ENCODE measurements at places on chromosomes 5 and 9. TPM values are rescaled to one million over a fixed set of nuclear protein-coding genes. Genes with fewer than 3 reads are reported as not detected.

The PCDHB14 gene
- total RNA-seq, result 0.47 TPM

The C5orf58 gene
- total RNA-seq, result not detected

GRCh38 chr9:118568704-118569103 lies 800.5 kb downstream of the BRINP1 start:
- H3K4me1 ChIP-seq, result no peaks in the 10 kb centered on the region
- no peak for DNase-seq
- no peaks in the 10 kb centered on the region for H3K36me3 ChIP-seq
- H3K4me3 ChIP-seq, result no peak overlapping the region

DNA sequence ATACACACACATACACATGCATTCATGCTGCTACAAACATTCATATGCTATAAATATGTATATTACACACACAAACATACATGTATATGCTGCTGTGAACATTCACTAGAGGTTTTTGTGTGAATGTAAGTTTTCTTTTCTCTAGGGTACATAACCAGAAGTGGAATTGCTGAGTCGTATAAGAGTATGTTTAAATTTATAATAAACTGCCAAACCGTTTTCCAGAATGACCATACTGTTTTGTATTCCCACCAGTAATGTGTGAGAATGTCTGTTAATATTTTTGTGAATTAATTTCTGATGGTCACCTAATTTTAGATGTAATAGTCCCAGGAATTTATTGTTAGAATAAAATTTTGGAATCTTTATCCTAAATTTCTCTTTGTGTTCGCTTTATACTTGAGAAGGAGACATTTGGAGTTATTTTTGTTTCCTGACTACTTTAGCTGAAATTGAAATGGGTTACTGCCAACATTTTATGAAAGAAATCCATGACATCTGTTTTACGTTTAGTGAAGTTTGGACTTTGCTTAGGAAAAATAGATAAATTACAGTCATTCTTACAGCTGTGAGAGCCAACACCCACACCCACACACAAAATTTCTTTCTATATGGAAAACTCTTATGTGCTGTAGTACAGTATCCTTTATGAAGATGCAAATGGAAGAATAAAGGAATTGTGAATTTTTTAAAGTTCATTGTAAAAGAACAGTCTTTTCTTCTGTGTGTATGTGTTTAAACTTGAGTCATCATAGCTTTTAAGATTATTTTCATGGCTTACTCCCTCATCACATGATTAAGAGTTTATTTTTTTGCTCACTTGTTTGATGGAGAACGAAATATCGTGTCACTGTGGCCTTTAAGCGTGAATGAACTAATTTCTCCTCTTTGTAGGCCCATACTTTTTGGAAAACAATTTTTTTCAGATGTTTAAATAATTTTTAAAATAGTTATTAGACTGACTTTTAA lies 24.3 kb downstream of the CENPP start:
- no peaks in the 10 kb centered on the region for H3K36me3 ChIP-seq
- DNase-seq, result no peak
- no peaks in the 10 kb centered on the region for H3K4me1 ChIP-seq
- no peak overlapping the region for H3K4me3 ChIP-seq
- no peak overlapping the region for H3K27ac ChIP-seq

GRCh38 chr9:22354699-22355384 lies 91.8 kb upstream of the DMRTA1 start:
- H3K36me3 ChIP-seq, result no peaks in the 10 kb centered on the region
- no peak overlapping the region for H3K27ac ChIP-seq
- no peak overlapping the region for H3K4me3 ChIP-seq
- no peaks in the 10 kb centered on the region for H3K4me1 ChIP-seq
- DNase-seq, result no peak
- H3K27me3 ChIP-seq, result no peaks in the 10 kb centered on the region

GRCh38 chr5:150206098-150206778 lies 16.4 kb downstream of the SLC6A7 start:
- no peak overlapping the region for H3K4me3 ChIP-seq
- no peaks in the 10 kb centered on the region for H3K4me1 ChIP-seq
- H3K36me3 ChIP-seq, result no peaks in the 10 kb centered on the region
- DNase-seq, result no peak

The PGM5 gene
- total RNA-seq, result 8.5 TPM

The PCDHB3 gene
- total RNA-seq, result 0.09 TPM

GRCh38 chr5:172745838-172746237 lies 25.2 kb downstream of the DUSP1 start:
- DNase-seq, result no peak
- no peaks in the 10 kb centered on the region for H3K36me3 ChIP-seq
- no peaks in the 10 kb centered on the region for H3K4me1 ChIP-seq
- no peak overlapping the region for H3K27ac ChIP-seq
- no peak overlapping the region for H3K4me3 ChIP-seq

DNA sequence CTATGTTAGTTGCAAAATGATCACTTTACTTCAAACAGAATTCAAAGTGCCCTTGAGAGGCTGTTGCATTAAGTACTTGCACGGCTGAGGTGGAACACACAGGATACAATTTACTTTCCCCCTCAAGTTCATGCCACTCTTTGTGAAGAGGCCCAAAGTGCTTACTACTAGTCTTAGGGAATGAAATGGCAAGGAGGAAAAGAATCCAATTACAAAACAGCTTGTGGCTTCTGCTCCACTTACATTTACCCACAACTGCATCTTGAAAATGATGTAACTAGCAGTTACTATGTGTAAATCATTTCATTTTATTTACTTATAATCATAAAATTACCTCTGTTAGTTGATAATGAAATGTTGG lies 14.6 kb downstream of the FOXD1 start:
- H3K27me3 ChIP-seq, result peaks cover 12% of the 10 kb centered on the region
- H3K4me1 ChIP-seq, result peaks cover 13% of the 10 kb centered on the region
- DNase-seq, result no peak
- H3K36me3 ChIP-seq, result no peaks in the 10 kb centered on the region

The SHOC1 gene
- not detected for total RNA-seq

- no peaks in the 10 kb centered on the region for H3K27me3 ChIP-seq
- H3K27ac ChIP-seq, result no peak overlapping the region
- no peak overlapping the region for H3K4me3 ChIP-seq
- DNase-seq, result no peak
- no peaks in the 10 kb centered on the region for H3K36me3 ChIP-seq
Observed at GRCh38 chr5:131854134-131854533, 57.3 kb upstream of the FNIP1 start.

DNA sequence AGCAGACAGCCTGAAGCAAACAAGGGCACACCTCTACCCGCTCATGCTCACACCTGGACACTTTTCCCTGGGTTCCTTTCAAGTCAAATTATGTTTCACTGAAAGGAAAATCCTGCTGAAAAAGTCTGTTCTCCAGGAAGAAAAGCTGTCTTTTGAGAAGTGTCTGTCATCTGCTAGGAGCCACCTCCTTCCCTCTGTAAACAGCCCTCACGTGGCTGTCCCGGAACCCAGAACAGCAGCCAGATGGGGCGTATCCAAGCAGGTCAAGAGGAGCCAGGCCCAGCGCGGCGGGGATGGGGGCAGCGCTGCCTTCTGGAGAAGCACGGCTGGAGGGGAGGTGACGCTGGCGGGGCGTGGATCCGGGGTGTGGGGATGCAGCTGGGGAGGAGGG lies at the start of gene PNPLA7:
TSS of gene PNPLA7 (minus strand) at position 172 of the 391 bp plus-strand sequence. CDS start 205 bp downstream, outside the sequence.
- H3K27me3 ChIP-seq, result no peaks in the 10 kb centered on the region
- H3K4me3 ChIP-seq, result peak within 1 kb of the TSS; percentile 5
- peak within 1 kb of the TSS; percentile 77 for H3K27ac ChIP-seq
- no peaks in the 10 kb centered on the region for H3K36me3 ChIP-seq

GRCh38 chr9:78713614-78714405 lies 416.9 kb downstream of the PSAT1 start:
- no peak for DNase-seq
- H3K36me3 ChIP-seq, result no peaks in the 10 kb centered on the region
- H3K27me3 ChIP-seq, result no peaks in the 10 kb centered on the region
- H3K4me1 ChIP-seq, result no peaks in the 10 kb centered on the region
- no peak overlapping the region for H3K4me3 ChIP-seq

GRCh38 chr9:134245179-134245578 lies 80.8 kb upstream of the RNU6ATAC start:
- H3K36me3 ChIP-seq, result no peaks in the 10 kb centered on the region
- H3K27me3 ChIP-seq, result no peaks in the 10 kb centered on the region
- H3K27ac ChIP-seq, result no peak overlapping the region
- no peak for DNase-seq

DNA sequence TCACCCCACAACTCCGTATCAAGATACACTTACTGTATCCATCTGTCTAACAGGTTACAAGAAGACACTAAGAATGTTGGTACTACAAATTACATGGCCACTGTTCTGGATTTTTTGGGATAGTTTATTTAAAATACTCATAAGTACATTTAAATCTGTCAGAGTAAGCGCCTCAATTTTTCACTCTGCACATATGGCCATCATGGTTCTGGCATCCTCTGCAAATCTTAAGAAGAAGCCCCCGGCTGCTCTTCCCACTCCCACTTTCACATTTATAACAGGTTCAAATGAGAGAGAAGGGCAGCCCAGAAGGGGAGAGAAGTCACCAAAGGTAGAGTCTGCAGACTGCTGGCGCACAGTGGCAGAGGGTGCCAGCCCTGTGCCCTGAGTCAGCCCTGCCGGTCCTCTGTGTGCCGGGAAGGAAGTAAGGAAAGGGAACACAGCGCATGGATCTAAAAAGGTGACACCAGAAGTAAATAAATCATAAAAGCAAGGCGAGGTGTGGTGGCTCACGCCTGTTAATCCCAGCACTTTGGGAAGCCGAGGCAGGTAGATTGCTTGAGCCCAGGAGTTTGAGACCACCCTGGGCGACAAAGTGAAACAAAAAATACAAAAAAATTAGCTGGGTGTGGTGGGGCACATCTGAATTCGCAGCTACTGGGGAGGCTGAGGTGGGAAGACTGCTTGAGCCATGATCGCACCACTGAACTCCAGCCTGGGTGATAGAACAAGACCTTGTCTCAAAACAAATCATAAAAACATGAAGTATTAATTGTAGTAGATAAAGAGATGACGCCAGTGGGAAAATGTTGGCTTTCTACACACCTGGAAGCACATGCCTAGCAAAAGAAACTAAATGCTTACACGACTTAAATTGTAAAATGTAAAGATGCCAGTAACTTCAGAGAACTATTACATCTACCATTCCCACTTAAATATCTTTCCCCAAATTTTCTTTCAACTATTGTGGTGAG lies 30.0 kb downstream of the RNF130 start:
- no peak overlapping the region for H3K4me3 ChIP-seq
- H3K36me3 ChIP-seq, result peaks cover 14% of the 10 kb centered on the region
- no peak overlapping the region for H3K27ac ChIP-seq
- no peaks in the 10 kb centered on the region for H3K27me3 ChIP-seq
- DNase-seq, result no peak

DNA sequence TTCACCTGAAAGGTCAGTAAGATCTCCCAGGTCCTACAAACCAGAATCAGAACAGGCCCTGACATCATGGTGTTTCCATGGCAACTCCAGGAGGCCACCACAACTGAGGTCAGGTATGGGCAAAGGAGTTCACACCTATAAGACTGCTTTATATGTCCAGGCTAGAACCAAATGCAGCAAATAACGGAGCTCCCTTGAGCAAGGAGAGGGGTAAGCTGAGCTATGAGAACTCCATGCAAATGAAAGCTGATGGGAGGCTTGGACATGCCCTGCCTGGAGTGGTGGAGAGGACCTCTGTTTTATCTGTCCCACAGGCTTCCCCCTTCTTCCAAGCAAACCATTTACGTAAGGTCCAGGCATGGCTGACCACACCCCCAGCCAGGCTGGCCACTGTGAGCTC lies 207.7 kb downstream of the SPOCK1 start:
- H3K4me1 ChIP-seq, result no peaks in the 10 kb centered on the region
- H3K27me3 ChIP-seq, result peaks cover 3% of the 10 kb centered on the region
- H3K4me3 ChIP-seq, result no peak overlapping the region
- no peak for DNase-seq

GRCh38 chr5:115265220-115265619 lies 2.5 kb upstream of the PGGT1B start:
- no peak for DNase-seq
- no peak overlapping the region for H3K27ac ChIP-seq
- no peak overlapping the region for H3K4me3 ChIP-seq
- no peaks in the 10 kb centered on the region for H3K27me3 ChIP-seq
- H3K4me1 ChIP-seq, result peaks cover 15% of the 10 kb centered on the region

The SLC34A3 gene
- total RNA-seq, result not detected

The FBXL17 gene
- 7.2 TPM for total RNA-seq

The POC5 gene
- total RNA-seq, result 6.4 TPM

DNA sequence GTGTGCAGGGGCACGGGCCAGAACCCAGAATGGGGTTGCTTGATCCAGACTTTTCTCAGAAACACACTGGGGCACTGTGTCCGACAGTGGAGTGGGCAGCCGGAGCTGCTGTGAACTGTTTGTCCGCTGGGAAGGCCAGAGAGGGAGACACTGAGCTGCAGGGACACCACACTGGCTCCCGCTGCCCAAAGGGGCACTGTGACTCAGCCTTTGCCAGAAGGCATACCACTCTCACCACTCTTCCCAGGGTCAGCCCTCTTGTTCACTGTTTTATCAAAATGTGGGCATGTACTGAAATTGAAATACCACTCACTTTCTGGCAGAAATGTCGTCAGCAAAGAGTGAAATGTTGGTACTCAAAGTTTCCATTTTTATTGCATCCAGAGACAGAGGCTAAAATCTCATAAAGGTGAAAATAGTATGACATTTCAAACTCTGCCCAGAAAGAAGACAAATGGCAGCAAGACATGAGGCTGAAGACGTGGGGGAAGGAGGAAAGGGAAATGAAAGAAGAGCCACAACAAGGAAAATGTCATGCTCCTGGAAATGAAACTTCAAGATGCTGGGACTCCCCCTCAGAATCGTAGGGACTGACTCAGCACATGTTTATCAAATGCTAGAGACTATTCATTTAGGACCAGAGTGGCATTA lies 4.5 kb upstream of the IL7R start:
- H3K4me1 ChIP-seq, result peaks cover 6% of the 10 kb centered on the region
- H3K4me3 ChIP-seq, result no peak overlapping the region
- H3K27ac ChIP-seq, result no peak overlapping the region
- H3K27me3 ChIP-seq, result no peaks in the 10 kb centered on the region

The GMCL2 gene
- total RNA-seq, result not detected

The PCDHGA2 gene
- 0.23 TPM for total RNA-seq

The ADRB2 gene
- total RNA-seq, result 7.6 TPM

DNA sequence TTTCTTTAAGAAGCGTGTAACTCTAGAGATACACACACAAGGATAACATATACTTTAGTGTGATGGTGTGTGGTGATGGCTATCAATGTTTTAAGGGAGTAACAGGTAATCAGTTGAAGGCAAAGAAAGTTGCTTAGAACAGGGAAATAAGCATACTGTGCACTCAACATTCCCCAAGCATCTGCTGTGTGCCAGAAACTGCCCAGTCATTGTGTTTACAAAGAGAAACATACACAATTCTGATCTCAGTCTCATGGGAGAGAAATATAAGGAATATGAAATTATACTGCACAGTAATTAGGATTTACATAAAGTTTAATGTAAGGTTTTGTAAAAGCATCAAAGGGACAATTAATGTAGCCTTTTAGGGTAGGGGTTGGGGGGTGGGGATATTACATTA lies 224.1 kb upstream of the TYRP1 start:
- H3K36me3 ChIP-seq, result no peaks in the 10 kb centered on the region
- no peak for DNase-seq
- H3K27me3 ChIP-seq, result no peaks in the 10 kb centered on the region

Data from liver (tissue), 10 donors.